ENCODE measurements at places on chromosomes 1 and 21.

GRCh38 chr1:230858236-230858820 is 10.0 kb downstream of the C1orf198 start:
- DNase-seq = no peak

GRCh38 chr1:244319283-244320132 is 132.2 kb downstream of the ADSS2 start:
- DNase-seq = peak; percentile 92

- no peak for DNase-seq
Observed at GRCh38 chr1:154859786-154860155, 10.3 kb downstream of the KCNN3 start.

DNA sequence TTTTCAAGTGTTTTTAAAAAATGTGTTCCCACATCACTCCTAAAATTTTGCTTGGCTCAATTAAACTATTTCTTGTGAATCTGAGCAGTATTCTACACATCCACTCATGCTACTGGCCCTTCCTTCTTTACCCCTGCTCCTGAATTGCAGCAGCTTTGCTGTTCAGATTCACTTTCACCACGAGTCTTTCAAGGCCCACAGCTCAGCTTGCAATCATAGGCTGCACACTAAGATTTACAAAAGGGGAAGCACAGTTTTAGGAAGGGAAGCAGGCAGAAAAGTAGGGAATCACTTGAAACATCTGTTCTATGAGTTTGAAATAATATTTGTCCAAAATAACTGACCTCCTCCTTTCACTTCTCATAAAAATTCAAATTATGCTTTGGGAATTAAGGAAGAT is 70.9 kb upstream of the EDEM3 start:
- DNase-seq = no peak

DNA sequence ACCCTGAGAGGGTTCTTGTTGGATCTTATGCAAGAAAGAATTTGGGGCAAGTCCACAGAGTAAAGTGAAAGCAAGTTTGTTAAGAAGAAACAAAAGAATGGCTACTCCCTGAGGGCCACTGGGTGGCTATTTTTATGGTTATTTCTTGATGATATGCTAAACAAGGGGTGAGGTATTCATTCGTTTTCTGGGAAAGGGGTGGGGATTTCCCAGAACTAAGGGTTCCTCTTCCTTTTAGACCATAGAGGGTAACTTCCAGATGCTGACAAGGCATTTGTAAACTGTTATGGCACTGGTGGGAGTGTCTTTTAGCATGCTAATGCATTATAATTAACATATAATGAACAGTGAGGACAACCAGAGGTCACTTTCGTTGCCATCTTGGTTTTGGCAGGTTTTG is 18.2 kb upstream of the IFI6 start:
- DNase-seq = peak; percentile 9

Measured in activated CD4-positive, alpha-beta T cell treated with anti-CD3 and anti-CD28 coated beads, Interleukin-2, amount 50 U/mL, for 16 hours (primary cell).